ENCODE measurements at places on chromosomes 5 and 9. TPM values are rescaled to one million over a fixed set of nuclear protein-coding genes. Genes with fewer than 3 reads are reported as not detected.

DNA sequence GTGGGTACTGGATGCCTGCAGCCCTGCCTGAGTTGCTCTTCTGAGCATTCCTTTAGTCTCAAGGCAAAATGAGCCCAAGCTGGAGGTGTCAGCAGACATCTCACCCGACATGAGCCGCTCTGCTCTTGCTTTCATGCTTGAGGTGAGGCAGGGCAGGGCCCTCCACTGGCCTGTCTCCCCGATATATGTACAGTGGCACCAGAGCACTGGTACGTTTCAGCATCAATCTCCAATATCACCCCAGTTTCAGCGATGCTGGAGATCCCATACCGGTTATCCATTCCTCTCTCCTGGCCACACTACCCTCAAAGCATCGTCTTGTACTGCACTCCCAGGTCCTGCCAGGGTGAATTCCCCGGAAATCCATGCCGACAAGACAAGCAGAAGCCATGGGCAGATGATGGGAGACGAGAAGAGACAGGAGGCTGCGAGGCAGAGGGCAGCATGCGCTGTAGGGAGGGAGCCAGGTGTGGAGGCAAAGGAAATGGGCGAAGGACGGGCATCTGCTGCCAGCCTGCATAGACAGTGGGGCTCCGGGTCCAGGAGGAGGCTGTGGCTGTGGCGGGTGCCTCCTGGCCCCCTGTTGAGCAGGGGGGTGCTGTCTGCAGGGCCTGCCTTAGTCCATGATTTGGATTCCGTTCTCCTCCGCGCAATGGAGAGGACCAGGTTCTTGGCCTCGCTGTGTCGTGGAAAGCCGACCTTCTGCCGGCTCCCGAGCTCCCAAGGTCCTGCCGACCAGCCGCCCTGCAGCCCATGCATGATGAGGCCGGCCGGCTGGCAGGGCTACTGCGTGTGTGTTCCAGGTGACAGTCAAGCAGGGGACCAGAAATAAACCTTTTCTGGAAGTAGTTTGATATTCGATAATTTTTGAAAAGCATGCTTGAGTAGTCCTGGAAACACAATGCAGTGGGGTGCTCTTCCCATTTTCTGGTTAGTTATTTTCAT lies 152.2 kb upstream of the IRX2 start:
- no peaks in the 10 kb centered on the region for H3K36me3 ChIP-seq
- H3K4me3 ChIP-seq = no peak overlapping the region
- no peaks in the 10 kb centered on the region for H3K27me3 ChIP-seq
- no peaks in the 10 kb centered on the region for H3K4me1 ChIP-seq
- H3K27ac ChIP-seq = no peak overlapping the region

DNA sequence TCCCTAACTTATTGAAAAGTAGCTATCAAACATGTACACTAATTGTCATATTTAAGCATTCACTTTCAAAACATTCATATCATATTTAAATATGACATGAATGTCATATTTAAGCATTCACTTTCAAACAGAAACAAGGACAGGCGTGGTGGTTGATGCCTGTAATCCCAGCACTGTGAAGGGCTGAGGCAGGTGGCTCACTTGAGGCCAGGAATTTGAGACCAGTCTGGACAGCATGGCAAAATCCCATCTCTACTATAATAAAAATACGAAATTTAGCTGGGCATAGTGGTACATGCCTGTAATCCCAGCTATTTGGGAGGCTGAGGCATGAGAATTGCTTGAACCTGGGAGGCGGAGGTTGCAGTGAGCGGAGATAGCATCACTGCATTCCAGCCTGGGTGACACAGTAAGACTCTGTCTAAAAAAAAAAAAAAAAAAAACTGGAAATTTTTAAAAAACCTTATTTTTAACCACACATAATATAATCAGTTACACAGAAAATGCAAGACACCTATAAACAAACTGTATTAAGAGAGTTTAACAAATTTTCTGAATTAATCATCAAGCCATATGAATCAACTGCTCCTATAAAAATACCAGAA lies 88.1 kb downstream of the LPAR1 start:
- H3K27ac ChIP-seq = no peak overlapping the region
- no peak for DNase-seq
- no peak overlapping the region for H3K4me3 ChIP-seq

DNA sequence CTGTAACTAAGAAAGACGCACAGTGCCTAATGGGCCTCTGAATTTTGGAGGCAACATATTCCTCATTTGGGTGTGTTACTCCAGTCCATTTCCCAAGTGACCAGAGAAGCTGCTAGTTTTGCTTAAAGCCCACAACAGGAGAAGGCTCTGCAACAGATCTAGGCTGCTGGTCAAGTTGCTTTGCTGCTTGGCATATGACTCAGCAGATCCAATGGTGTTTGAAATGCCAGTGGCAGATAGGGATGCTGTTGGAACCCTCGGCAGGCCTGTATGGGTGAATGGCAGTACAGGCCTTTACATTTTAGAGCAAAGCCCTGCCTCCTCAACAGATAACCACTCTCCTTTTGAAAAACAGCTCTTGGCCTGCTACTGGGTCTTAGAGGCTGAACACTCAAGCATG lies 36.2 kb upstream of the ROR2 start:
- H3K4me1 ChIP-seq = no peaks in the 10 kb centered on the region
- H3K36me3 ChIP-seq = no peaks in the 10 kb centered on the region
- H3K4me3 ChIP-seq = no peak overlapping the region
- DNase-seq = no peak

The DNM1 gene
- 2.2 TPM for total RNA-seq

The ADRA1B gene
- not detected for total RNA-seq

The QSOX2 gene
- 14.8 TPM for total RNA-seq
